Stimulated activated CD4-positive, alpha-beta T cell treated with anti-CD3 and anti-CD28 coated beads, Interleukin-1b, Interleukin-23, amount 100 ng/mL, for 1 hour (primary cell): ENCODE measurements at places on chromosomes 12 and 14.

DNA sequence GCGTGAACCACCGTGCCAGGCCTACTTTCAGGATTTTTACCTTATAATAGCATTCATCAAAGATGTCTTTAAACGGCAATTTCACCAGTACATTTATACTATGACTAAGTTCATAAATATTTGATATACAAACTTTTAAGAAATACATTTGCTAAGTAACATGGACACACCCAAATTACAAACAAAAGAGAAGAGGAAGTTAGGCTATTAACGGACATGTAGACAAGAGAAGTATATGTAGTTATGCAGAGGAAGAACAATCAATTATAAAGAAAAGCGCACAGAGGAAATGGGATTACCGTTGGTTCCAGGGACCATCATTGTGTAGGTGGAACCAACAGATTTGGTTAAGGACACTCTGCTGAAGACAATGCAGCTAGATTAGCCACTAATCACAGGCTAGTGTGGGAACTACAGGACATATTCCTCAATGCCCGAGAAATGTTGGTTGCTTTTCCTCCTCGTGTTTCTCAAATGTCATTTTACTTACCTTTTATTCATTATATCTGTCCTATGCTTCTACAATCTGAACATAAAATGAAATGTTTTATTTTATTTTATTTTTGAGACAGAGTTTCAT, 24.0 kb upstream of the PKP2 start:
- DNase-seq = no peak

- no peak for DNase-seq
These were observed 344.2 kb downstream of the LRIG3 start for GRCh38 chr12:58576081-58576480.

- no peak for DNase-seq
These were observed 78.6 kb downstream of the CCDC59 start for GRCh38 chr12:82279536-82280058.

DNA sequence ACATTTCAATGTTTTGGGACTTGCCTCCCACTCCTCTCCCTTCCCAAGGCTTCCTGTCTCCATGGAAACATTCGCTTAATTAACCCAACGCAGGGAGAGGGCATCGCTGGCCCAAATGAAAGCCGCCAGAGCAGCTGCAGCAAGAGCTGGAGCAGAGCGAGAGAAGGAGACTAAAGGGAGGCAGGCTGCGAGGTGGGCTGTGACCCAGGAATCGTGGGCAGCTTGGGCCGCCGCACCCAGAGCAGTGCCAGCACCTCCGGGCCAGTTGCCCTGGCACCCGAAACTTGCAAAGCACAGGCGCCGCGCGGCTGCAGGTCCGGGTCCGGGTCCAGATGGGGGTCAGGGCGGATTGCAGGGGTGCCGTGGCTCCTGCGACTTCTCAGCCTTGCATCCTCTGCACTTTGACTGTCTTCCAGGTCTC, 43.5 kb upstream of the PTPRQ start:
- DNase-seq = no peak

DNA sequence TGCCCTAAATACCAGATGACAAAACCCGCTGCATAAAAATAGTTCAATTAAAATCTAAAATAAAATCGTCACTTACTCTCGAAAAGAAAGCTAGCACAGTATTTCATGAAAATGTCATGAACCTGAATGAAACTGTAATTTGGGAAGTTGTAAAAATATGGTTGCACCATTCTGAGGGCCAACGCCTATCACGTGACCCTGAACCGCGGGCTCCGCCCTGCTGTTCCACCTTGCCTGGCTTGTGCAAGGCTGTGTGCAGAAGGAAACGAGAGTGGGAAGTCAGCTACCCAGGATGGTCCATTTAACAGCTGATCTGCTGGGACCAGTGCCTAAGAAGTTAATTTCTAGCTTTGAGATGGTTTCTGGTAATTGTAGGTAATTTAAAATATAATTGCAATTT, 91.7 kb upstream of the BMP4 start:
- DNase-seq = no peak
